ENCODE measurements at places on chromosomes 4 and X.

DNA sequence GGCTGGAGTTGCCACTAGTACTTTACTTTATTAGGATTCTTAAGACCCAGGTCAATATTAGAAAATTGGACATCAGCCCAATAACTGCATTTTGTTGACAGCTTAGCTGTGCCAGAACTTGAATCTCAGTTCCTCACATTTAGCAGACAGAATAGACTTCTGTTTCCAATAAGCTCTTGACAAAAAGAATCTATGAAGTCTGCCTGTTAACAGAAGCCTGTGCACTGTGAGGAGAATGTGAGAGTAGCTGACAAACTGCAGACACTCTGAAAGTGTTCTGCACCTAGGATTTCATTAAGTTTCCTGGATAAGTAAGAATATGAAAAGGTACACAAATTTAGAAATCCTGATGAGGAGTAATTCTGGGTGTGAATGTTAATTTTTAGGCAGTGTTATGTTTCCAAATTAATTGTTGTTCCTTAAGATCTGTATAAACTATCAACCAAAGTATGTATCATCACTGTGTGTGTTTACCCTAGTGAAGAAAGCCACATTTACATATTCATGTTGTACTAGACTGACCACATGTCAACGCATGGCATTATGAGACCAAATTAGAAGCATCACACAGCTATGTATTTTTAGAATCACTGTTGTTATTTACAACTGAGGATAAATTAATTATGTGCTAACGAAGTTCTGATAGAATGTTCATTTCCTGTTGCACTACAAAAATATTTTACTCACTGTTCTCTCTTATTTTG lies 756.4 kb upstream of the IGFBP7 start:
- DNase-seq = no peak

GRCh38 chr4:100986360-100986868 lies 360.9 kb downstream of the PPP3CA start:
- DNase-seq = no peak

GRCh38 chr4:151267104-151267503 lies 9.9 kb upstream of the PRSS48 start:
- no peak for DNase-seq

GRCh38 chr4:158850800-158851644 lies 82.2 kb downstream of the FNIP2 start:
- peak; percentile 55 for DNase-seq

DNA sequence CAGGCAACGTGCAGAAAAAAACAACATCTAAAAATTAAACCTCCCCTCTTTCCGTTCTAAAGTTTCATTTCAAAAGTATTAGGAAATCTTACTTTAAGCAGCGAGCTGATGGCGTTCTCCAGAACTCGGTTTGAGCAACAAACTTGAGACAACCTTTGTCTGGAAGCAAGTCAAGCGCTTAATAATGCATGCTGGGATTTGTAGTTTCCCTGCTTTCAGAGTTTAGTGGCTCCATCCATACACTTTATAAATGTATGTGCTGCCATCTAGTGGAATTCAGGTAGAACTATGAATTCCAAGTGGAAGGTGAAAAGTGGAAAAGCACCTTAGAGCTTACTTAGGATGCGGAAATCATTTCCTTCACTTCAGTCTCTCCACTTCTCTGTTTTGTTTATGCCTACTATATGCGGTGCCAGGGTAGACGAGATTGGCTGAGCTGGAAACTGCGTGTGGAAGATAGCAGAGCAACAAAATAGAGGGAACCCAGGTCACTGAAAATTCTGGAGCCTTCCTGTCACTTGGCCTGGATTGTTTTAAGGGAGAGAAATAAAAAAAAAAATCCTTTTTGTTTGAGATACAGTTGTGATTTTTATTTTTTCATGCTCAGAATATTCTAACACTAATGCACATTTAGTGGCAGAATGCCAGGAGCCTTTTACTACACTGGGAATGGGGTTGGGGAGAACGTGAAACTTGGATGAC lies at the start of gene BDH2:
Gene BDH2, minus strand, starts transcription at position 144 of the 702 bp plus-strand sequence. CDS start 3,580 bp downstream, outside the sequence.
- DNase-seq = peak; percentile 95

DNA sequence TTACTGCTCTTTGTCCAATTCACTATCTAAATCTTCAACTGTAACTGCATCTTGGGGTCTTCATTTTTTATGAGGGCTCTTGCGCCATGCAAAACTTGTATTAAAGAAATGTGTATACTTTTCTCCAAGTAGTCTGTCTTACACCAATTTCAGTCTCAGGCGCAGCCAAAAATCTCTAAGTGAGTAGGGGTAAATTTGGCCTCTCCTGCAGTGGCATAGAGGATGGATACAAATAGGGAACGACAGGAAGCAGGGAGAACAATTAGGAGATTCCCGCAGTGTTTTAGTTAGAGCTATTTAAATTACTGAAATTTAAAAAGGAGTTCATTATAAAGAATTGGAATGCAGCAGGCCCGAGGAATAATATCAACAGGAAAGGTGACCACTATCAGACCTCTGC lies 30.2 kb downstream of the DMP1 start:
- DNase-seq = no peak

DNA sequence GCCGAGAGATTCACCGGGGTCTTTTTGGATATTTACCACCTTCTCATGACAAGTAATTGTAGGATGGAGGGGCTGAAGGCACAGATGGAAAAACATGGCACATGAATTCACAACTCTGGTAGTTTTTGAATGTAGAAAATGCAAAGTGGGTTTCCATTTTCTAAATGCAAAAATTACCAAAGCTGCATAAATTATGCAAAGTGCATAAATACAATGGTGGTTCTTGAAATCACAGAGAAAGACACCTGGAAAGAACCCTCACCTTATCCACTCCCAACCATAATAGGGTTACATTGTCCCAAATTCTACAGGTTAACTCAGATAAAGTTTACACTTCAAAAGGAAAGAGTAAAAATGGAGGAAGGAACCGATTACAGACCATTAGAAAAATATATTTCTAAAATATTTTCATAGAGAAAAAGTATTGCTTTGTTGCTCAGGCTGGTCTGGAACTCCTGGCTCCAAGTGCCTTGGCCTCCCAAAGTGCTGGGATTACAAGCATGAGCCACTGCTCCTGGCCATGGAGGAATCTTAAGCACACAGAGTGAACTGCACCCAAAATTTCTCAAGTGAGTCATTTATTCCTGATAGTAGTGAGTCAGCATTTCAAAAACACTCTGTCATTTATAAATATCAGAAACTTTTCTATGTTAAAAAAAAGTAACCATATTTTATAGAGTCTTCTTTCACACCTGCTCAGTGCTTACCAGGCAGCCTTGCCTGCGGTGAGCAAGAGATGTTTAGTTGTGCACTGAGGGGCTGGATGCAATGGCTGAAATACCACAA lies 101.4 kb downstream of the FIP1L1 start:
- no peak for DNase-seq

- DNase-seq = no peak
These were observed 555.4 kb downstream of the BCOR start for GRCh38 chrX:39542316-39542715.

- DNase-seq = no peak
These were observed 133.3 kb upstream of the ZIC3 start for GRCh38 chrX:137432609-137433008.

DNA sequence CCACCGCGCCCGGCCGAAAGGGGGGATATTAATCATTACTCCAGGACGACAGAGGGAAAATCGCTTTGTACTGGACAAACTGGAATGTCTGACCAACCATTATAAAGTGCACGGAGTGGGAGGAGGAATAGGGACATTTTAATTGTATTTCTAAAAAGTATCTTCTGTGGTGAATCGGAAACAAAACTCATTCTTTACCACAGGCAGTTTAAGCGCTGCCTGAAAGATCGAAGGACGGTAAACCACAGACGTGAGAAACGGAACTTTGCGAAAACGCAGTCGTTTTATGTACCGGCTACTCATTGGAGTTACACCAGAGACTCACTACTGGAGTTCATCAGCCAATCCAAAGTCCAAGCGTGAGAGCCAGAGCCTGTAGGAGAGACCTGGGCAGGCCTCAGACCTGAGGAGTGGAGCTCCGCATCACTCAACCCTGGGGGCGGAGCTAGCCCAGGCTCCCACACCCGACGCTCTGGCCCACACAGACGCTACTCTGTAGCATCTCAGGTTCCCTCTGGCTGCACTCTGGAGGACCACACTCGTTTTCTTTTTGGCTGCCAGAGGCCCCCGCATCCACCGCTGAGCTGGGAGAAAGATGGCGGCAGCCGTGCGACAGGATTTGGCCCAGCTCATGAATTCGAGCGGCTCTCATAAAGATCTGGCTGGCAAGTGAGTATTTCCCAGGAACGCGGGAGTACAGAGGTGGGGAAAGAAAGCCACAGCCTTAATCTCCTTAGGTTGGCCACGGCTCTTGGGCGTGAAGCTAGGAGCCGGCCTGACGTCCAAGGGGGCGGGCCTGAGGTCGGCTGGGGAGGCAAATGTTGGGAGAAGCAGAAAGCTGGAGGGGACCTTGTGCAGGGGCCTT lies at the start of gene COPS4:
Gene COPS4, plus strand, starts transcription at position 554 of the 865 bp plus-strand sequence. Its CDS starts 42 bp downstream, at position 596.
- DNase-seq = peak; percentile 99

DNA sequence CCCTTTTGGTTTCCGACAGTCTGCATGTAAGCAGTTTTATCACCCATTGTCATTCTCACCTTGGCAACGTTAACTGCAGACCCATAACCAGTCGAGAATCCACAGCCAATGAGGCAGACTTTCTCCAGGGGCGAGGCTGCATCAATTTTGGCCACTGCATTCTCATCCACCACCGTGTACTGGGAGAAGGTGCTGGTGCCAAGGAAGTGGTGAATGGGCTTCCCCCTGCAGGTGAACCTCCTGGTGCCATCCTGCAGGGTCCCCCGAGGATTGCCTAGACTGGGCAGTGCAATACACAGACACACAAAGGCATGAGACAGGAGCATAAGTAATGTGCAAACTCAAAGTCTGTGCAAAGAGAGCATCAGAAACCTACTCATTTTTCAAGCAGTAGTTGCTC lies 5.4 kb downstream of the ADH1B start:
- DNase-seq = no peak

GRCh38 chr4:1614854-1615595 lies 69.1 kb downstream of the FAM53A start:
- no peak for DNase-seq

- peak; percentile 4 for DNase-seq
These were observed 20.0 kb upstream of the AADAT start for GRCh38 chr4:170109586-170110284.

- DNase-seq = no peak
These were observed 317.1 kb upstream of the GALNT7 start for GRCh38 chr4:172851534-172851933.

- DNase-seq = no peak
These were observed 93.0 kb downstream of the ARHGAP10 start for GRCh38 chr4:147824884-147825283.

DNA sequence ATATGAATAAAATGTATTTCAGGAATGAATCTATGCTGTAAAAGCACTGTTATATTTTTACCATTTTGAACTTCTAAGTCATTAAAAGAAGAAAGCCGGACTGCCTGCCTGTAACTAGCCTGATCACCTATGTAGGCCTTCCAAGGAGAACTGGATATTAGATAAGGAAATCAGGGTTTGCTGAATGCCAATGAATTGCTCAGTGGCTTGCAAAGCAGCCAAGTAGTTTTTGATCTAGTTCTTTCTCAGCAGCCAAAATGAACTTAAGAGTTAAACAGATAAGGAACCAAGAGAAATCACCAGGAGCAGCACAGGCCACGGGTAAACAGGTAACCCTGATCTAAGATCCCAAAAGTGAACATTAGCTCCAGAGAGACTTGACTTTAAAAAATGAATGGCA lies 3.3 kb downstream of the ANXA5 start:
- DNase-seq = no peak

DNA sequence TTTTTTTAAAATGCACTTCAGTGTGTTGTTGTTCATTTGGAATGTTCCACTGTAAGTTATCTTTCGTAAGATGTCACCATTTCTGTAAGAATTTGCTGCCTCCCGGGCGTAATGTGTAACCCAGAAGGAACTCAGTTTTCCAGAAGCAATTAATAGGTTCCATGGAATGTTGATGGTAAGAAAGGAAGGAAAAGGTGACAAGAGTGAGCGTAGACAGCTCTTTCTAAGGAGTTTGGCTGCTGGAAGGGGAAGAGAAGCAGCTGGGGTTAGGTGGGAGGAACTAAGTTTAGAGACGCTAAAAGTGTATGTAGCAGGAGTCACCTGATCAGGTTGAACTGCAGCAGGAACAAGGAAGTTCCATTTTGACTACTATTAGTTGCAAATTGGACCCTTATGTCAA lies 35.9 kb downstream of the PNMA5 start:
- peak; percentile 9 for DNase-seq

DNA sequence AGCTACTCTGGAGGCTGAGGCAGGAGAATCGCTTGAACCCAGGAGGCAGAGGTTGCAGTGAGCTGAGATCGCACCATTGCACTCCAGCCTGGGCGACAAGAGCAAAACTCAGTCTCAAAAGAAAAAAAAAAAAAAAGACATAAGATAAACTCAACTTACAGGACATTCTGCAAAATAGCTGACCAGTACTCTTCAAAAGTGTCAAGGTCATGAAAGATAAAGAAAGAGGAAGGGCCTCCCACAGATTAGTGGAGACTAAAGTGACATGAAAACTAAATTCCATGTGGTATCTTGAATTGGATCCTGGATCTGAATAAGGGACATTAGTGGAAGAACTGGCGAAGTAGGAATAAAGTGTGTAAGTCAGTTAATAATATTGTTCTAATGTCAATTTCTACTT lies 63.3 kb downstream of the ZNF182 start:
- no peak for DNase-seq

DNA sequence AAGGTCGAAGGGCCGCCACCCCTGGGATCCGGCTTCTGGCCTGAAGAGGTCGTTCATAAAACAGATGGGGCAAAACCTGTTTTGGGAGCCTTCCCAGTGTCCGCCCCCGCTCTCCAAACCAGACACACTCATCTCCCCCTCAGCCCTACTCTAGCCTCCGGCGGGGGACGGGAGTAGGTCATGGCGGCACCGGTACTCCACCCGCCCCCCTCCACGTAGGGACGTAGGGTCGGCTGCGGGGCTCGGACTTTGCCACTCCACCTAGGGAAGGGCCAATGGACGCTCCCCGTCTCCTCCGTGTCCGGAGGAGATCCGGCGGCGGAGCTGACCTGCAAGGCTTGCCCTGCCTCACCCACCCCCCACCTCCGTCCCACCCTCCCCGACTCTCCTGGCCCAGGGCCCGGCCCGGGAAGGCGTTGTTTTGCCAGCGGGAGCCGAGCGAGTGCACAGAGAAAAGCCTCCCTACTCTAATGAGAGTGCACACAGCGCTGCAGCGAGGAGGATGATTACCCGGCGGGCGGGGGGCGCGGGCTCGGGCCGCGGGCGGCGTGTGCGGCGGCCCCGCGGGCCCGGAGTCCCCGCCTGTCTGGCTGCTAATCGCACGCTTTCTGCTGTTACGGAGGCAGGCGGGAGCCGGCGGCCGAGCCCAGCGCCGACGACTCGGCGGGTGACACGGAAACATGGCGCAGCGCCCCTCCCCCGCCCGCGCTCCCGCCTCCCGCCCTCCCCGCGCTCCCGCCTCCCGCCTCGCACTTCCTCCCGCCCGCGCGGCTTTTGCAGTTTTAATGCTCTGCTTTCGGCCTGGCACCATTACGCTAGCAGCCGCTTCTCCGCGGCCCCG lies 8.3 kb upstream of the BCOR start:
- peak; percentile 68 for DNase-seq

- no peak for DNase-seq
These were observed 120.7 kb downstream of the COMMD8 start for GRCh38 chr4:47342796-47343195.

GRCh38 chr4:13547485-13548041 lies 3.3 kb upstream of the NKX3-2 start:
- no peak for DNase-seq

GRCh38 chrX:102968216-102968615 lies 31.1 kb downstream of the RAB40AL start:
- no peak for DNase-seq

Data from suppressor macrophage treated with lipopolysaccharide for 4 hours (primary cell).